Posterior vena cava (tissue), 2 donors: ENCODE measurements at places on chromosomes 5 and 9. TPM values are rescaled to one million over a fixed set of nuclear protein-coding genes. Genes with fewer than 3 reads are reported as not detected.

DNA sequence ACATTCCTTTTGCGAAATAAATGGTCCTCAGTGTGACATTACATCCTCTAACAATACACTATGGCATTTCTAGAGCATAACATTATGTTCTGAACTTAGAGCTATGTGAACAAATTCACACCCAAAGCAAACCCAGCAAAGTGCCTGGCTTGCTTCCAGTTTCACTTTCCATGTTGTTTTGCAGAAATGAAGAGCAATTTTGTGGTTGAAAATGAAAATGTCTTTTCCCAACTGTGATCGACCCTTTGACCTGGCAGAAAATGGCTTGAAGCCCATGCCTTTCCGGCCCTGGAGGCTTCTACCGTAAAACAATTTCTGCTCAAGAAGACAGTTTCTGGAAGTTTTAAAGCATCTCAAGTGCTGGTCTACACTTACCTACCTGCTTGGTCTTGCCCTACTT is 344.7 kb upstream of the RGMB start:
- no peak for DNase-seq

DNA sequence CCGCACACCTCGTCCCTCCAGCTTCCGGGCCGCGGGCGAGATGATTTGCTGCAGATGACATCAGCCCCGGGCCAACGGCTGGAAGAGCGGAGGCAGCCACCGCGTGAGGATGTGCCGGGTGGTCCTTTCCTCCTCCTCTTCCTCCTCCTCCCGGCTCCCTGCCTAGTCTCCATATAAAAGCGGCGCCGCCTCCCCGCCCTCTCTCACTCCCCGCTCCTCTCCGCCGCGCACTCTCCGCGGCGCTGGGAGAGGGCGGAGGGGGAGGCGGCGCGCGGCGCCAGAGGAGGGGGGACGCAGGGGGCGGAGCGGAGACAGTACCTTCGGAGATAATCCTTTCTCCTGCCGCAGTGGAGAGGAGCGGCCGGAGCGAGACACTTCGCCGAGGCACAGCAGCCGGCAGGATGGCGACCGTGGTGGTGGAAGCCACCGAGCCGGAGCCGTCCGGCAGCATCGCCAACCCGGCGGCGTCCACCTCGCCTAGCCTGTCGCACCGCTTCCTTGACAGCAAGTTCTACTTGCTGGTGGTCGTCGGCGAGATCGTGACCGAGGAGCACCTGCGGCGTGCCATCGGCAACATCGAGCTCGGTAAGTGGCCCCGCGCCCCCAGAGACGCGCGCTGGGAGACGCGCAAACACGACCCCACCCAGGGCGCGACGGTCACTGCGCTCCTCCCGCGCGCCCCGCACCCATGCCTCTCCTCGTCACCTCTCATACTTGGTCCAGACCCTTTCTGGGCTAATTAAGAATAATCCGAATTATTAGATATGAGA is at the start of gene MAP1B:
TSS of gene MAP1B (plus strand) at position 345 of the 770 bp plus-strand sequence. CDS start at position 402, 57 bp downstream.
- peak; percentile 87 for DNase-seq

DNA sequence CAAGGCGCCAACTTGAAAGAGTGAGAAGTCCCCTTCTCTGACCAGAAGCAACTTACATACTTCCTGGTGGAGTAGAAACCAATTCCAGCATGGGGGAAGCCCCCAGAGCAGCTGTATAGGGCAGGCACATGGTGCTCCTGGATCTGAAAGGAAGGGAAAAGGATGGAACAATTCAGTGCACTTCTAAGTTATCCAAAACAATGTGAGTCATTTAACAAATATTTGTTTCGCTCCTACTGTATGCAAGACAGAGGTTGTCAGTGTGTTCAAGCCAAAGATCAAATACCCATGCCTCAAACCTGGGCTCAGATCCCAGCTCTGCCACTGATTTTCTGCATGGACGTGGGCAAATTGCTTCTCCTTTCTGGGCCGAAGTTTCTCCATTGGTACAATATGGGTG is 67.1 kb downstream of the LHX2 start:
- peak; percentile 28 for DNase-seq

GRCh38 chr9:132997591-132997990 is 19.1 kb downstream of the GFI1B start:
- DNase-seq: peak; percentile 32

The KCNT1 gene
- total RNA-seq: 0.28 TPM

- no peak for DNase-seq
Measured at GRCh38 chr9:130045725-130046450, 2.9 kb upstream of the FNBP1 start.

GRCh38 chr9:85586684-85587083 is 155.1 kb downstream of the AGTPBP1 start:
- DNase-seq: no peak

GRCh38 chr5:115977988-115978387 is 15.7 kb downstream of the LVRN start:
- DNase-seq: no peak

The C5orf34 gene
- 2.3 TPM for total RNA-seq

GRCh38 chr9:91187965-91188344 is 173.8 kb downstream of the AUH start:
- DNase-seq: no peak

GRCh38 chr5:94345257-94345656 is 273.1 kb downstream of the KIAA0825 start:
- DNase-seq: no peak

GRCh38 chr5:96691503-96692303 is 29.5 kb downstream of the CAST start:
- no peak for DNase-seq

DNA sequence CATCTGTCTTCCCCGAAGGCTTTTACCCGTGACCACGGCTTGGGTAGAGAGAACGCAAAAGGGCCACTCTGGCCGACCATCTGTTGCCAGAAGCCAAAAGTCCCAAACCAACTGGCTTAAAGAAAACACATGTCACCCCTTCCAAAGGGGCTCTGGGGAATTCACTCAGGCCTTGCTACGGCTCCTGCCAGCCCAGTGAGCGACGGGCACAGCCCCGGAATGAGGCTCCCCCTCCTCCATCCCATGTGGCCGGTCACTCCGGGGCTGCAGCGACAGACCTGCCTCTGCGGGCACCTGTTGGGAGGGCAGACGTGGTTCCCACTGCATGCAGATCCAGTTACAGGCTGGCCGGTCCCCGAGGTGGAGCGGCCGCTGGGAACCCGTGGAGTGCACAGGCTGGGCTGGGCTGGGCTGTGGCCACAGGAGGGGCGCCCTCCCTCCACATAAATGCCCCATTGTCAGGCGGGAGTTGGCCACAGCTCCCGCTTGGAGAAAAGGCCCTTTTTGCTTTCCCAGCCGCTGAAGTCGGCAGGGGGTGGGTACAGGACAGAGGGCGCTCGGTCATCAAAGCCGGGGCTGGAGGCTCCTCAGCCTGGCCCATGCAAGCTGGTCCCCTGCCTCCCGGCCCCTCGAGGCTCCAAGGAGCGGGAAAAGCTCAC is 19.9 kb downstream of the NOTCH1 start:
- no peak for DNase-seq

- DNase-seq: no peak
Measured at GRCh38 chr9:17531642-17532254, 47.1 kb upstream of the SH3GL2 start.

DNA sequence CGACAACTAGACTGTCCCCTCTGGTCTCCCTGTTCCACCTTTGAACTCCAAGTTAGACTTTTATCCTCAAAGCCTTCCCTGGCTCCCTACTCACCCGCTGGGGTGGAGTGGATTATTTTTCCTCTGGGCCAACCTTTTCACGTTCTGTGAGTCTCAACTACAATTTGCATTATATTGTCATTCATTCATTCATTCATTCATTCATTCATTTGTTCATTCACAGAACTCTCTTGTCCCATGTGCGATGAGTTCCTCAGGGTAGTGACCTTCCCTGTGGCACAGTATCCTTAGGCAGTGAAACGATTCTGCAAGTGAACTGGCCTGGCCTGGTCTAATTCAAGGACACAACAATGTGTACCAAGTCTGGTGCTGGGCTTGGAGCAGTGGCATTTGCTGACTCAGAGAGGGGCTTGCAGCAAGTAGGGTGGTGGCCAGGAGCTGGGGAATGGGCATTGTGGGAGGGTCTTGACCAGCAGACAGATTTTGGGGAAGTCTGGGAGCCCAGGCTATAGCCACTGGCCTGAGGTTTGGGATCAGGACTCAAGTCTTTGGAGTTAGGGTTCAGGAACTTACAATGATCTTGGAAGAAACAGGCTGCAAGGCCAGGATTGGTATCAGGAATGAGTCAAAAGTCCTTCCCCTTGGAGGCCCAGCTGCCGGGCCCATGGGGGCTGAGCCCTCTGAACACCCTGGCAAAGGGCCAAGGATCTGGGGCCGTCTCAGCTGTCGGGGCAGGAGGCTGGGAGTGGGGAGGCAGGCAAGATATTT is 37.2 kb upstream of the COL15A1 start:
- DNase-seq: no peak

- DNase-seq: no peak
Measured at GRCh38 chr5:168430296-168430695, 56.0 kb upstream of the RARS1 start.

The ARID3C gene
- total RNA-seq: not detected
